Left ventricle myocardium superior (tissue), 1 donor: ENCODE measurements at places on chromosomes 7 and 10. TPM values are rescaled to one million over a fixed set of nuclear protein-coding genes. Genes with fewer than 3 reads are reported as not detected.

DNA sequence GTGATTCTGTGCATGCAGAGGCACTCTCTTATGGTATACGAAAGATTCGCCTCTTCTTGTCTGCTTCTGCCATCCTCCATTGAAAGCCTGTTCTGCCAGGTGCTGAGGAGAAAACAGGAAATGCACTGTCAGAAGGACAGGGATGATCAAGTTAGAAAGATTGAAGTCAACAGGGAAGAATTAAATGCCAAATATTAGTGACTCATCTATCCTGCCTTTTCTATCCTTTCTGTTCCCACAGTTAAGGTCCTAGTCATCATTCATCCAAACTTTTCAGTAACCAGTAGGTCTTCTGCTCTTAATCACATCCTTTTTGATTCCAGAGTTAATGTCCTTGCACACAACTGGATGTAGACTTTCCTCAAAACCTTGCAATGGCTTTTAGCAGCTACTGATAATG is 4.8 kb upstream of the ZNF783 start:
- no peak for DNase-seq

DNA sequence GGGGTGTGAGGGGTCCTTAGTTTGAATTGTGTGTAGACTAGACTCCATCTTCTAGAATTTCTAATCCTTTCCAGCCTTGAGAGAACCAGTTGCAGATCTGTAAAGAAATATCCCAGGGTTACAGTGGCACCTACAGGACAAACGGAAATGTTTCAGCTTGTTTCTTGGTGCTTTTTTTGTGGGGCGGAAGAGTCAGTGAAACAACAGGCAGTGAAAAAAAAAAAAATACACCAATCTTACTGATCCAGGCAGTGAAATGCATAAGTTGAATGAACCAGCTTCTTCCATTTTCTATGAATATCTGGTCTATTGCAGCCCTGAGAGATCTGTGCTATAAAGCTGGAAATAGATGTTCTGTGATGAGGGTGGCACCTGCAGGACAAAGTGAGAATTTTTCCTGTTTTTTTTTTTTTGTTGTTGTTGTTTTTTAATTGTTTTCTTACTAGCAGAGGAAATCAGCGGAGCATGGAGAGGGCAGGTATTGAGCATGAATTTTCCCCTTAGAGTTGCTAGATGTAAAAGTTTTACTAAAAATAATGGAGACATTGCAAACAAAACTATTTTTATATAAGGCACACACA is 81.9 kb upstream of the DYNC1I1 start:
- DNase-seq, result no peak

DNA sequence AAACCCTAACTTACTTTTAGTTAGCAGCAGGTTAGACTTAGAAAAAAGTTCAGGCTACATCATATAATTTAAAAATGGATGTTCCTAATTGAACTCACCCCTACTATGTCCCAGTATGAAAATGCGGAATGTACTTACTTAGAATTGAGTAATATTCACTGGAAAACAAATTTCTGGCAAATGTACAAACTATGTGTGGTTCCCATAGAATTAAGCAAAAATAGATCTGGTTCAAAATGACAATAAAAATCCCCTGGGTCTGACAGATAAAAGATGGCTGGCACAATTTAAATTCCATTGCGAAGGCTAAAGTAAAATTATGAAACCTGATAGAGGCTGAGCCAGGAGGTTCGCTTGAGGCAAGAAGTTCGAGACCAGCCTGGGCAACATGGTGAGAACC is 42.4 kb upstream of the PRKAR2B start:
- no peak for DNase-seq

DNA sequence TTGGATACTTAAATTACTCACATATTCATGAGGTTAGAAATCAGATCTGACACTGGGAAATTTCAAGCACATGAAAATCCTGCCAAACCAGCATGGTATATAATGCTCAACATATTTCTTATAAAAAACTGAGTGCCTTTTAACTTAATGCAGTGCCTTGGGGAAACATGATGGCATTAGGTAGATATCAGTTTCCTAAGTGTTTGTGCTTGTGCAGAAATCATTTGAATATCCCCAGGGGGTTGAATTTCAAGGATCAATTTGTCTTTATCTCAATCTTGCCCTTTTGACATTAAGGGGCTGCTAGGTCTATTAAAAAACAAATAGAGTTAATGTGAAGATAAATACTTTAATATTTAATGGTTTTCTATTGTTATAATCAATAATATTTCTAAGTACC is 396.3 kb downstream of the SORCS1 start:
- no peak for DNase-seq

GRCh38 chr7:31080763-31081162 is 28.7 kb downstream of the ADCYAP1R1 start:
- DNase-seq, result no peak

GRCh38 chr7:74262639-74263398 is 8.6 kb upstream of the RFC2 start:
- DNase-seq, result no peak

- DNase-seq, result no peak
Observed at GRCh38 chr10:44752451-44753441, 158.4 kb upstream of the TMEM72 start.

LBX1 gene
- total RNA-seq, result not detected

STOX1 gene
- 0.15 TPM for total RNA-seq

FFAR4 gene
- total RNA-seq, result 0.07 TPM

PFKFB3 gene
- 30.8 TPM for total RNA-seq
